ENCODE measurements at places on chromosomes 6 and 20. TPM values are rescaled to one million over a fixed set of nuclear protein-coding genes. Genes with fewer than 3 reads are reported as not detected.

DNA sequence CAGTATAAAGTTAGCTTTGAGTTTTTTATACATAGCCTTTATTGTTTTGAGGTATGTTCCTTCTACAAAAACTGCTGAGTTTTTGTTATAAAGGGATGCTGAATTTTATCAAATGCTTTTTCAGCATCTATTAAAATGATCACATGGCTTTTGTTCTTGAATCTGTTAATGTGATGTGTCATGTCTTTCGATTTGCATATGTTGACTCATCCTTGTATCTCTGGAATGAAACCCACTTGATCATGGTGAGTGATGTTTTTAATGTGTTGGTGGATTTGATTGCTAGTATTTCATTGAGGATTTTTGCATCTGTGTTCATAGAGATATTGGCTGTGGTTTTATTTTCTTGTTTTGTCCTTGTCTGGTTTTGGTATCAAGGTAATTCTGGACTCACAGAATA lies 24.7 kb upstream of the BLCAP start:
- DNase-seq = no peak

DNA sequence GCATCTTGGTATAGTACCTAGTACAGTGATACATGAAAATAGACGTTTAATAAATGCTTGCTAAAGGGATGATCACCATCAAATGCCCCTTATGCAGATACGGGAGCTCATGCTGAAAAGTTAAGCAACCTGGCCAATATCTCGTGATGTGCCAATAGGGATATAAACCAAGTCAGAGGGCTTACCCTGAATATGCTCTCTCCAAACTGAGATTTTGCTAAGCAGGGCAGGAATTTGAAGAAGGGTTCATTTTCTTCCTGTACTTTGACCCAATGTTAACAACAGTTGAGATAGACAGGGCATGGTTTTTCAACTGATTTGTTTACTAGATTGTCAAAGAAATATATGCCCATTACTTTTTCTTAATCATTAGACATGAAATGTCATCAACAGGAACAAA lies 219.3 kb upstream of the PREP start:
- DNase-seq = no peak

DNA sequence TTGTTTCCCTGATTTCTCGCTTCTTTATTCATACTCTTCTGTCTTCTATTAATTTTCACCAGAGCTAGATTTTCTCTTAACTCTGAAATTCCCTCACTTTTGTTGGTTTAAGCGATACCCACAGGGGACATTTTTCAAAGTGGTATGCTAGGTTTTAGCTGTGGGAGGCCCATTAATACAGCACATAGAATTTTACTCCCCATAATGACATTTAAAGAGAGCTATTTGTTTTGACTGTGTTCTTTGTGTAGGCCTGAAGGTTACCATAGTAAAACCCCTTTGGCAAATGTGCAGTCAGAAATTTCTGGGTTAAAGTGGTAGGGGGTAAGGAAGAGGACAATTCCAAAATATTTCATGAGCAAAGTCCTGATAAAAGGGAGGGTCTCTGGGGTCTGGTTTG lies 721.1 kb upstream of the CITED2 start:
- DNase-seq = no peak

MKKS gene
- 13.4 TPM for total RNA-seq

TRIM31 gene
- not detected for total RNA-seq

DNA sequence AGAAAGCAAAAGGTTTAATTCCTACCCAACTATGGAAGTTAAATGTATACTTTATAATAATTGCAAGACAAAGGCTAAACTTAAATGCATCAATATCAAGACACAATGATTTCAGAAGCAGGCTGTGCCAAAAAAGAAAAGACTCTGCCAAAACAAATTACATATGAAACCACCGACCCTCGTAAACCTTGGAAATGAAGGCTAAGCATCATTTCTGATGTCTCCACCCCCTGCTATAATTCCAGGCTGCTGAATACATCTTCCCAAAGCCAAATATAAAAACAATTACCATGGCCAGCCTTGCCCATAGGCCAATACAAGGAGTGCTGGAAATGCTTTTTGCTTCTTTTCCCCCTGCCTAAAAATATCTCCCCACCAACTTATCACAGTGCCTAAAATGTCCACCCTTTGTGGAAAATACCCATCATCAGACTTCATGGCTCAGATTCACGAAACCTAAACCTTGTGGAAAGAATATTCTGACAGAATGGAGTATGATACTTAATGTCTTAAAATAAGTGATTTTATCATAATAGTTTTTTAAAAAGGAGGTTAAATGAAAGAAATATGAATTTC lies 37.4 kb downstream of the RCAN2 start:
- DNase-seq = no peak

HLA-F gene
- 76.2 TPM for total RNA-seq

DNA sequence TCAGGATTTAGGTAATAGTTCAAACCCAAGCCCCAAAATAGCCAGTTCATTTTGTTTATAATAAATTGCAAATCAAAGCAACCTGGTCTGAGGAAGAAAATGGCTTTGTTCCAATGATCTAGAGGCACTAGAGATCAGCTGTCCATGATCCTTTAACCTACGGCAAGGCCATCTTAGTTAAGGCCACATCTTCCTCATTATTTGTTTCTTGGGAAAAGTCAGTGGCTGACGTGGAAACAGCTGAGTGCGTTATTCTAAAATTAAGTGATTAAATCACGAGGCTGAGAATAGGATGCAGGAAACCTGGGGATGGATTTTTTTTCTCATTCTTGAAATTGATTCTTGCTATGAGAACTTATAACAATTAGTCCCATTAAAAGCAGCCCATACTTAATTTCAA lies 10.1 kb upstream of the TENT5A start:
- DNase-seq = no peak

DNA sequence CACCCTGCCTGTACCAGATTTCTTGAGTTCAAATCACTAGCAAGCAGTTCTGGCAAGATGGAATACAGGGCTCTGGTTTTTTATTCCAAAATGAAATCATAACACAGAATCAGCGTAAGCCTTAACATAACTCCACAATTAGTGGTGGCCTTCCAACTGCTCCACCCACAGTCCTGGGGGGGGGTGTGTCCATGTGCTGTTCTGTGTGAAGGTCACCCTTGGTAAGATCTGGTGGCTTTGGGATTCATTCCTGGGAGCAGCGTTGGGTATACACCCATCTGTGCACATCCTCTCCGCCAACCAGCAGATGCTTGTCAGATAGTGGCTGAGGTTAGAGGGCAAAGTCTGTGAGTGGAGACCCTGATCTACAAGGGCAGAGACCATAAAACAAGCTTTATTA lies 49.9 kb upstream of the CD83 start:
- DNase-seq = no peak

- DNase-seq = no peak
Measured at GRCh38 chr6:105250533-105250932, 70.7 kb upstream of the POPDC3 start.

ULBP3 gene
- 5.7 TPM for total RNA-seq

- no peak for DNase-seq
Measured at GRCh38 chr20:55978550-55978949, 26.8 kb downstream of the CBLN4 start.

DNA sequence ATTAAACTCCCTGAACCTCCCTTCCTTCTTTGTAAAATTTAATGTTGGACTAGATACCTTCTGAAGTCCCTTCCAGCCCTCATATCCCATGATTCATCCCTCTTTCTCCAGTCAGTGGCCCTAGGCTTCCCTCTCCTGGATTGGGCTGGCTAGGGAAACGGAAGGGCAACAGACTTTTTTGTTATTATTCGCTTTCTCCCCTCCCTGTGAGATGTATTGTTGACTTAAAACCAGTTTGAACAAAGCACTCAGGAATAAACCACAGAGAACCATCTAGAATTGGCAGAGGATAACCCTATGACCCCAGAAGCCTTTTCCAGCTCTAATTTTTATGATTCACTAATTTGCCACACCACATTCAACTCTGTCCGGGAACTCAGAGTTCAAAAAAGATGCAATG lies 239.7 kb upstream of the SUPT3H start:
- DNase-seq = no peak

DNA sequence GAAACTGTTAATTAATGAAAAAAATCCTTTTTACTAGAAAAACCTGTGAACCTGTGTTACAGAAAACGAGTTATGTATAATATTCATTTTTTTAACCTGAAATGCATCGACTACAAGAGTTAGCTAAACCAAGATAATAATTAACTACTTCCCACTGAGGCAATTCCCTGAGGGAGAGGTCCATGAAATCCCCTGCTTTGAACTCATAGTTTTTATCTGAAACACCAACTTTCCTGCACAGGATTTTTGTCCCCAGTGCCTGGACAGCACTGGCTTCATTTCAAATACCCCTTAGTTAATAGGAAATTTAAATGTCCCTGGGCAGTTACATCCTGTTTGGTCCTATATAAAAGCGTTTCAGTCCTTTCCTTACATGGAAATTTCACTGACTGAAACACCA lies at the start of gene OR14J1:
OR14J1 (plus strand) TSS at position 386 of the 400 bp plus-strand sequence. CDS start 4,989 bp downstream, outside the sequence.
- no peak for DNase-seq

PANK2 gene
- 39.6 TPM for total RNA-seq

NMBR gene
- 0.18 TPM for total RNA-seq

GRCh38 chr6:108875161-108875555 lies 26.9 kb downstream of the ARMC2 start:
- DNase-seq = no peak

DNA sequence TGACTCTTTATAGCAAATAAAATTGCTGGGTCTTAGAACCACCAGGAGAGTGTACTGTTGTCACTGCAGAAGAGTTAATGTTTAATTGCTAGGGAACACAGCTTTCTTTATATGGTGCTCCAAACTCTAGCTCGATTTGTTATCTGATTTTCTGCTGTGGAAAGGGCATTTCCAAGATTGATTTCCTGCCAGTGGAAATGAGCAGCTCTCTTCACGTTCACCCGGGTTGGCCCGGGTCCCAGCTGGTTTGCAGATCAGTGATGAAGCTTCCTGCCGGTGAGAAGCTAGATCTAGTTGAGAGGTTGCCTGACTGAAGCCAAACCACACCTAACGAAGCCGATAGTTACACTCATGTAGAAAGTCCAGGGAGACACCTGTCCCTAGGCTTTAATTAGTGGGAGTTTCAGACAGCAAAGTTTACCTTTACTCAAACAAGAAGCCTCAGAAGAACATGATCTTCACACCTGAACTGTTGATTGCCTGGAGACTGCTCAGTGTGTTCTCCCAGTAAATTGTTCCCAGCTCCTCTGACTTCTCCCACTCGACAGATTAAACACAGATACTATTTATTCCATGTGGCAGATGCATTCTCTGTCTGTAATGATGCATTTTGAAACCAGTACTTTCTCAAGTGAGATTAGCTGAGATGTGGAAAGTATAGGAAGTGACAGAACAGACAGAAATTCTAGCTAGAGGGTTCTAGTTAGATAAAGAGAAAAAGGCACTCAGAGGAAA lies 27.8 kb downstream of the PAQR8 start:
- peak; percentile 52 for DNase-seq

All from lung (tissue), 17 donors.